Stimulated activated CD4-positive, alpha-beta T cell treated with anti-CD3 and anti-CD28 coated beads, Interleukin-1b, Interleukin-23, amount 100 ng/mL, for 48 hours (primary cell): ENCODE measurements at places on chromosomes 4 and X.

DNA sequence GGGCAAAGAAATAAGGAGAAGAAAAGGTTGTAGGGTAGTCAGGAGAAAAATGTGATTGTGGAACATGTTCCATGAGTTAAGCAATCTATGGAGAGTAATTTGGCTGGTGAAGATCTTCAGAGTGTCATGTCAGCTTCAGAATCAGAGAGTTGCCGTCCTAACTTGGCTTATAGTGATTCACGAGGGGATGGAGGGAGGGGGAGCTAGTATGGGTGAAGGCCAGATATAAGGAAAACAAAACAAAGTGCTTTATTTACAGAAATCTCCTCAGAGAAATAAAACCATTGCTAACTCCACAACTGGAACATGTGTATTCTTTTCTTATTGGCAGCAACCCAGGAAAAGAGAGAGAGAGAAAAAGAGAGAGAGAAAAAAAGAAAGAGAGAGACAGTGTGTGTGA lies 256.5 kb upstream of the NRK start:
- DNase-seq, result no peak

- DNase-seq, result no peak
Measured at GRCh38 chr4:67234296-67234695, 311.0 kb downstream of the CENPC start.

DNA sequence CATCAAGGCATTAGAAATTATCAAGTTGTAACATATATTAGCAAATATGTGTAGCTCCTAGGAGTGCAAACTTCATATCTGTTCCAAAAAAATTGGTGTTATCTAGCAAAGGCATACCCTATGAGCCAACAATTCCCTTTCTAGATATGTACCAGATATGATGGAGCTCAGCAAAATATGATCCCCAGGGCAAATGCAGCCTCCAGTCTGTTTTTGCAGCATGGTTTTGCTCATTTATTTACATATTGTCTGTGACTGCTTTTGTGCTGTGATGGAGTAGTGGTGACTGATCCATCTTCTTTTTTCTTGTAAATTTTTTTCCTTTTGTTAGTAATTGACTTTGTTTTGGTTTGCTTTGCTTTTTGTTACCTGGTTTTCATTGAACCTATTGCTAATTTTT lies 41.0 kb downstream of the CEP135 start:
- DNase-seq, result no peak

GRCh38 chr4:109914322-109914721 lies 1.6 kb downstream of the EGF start:
- no peak for DNase-seq

DNA sequence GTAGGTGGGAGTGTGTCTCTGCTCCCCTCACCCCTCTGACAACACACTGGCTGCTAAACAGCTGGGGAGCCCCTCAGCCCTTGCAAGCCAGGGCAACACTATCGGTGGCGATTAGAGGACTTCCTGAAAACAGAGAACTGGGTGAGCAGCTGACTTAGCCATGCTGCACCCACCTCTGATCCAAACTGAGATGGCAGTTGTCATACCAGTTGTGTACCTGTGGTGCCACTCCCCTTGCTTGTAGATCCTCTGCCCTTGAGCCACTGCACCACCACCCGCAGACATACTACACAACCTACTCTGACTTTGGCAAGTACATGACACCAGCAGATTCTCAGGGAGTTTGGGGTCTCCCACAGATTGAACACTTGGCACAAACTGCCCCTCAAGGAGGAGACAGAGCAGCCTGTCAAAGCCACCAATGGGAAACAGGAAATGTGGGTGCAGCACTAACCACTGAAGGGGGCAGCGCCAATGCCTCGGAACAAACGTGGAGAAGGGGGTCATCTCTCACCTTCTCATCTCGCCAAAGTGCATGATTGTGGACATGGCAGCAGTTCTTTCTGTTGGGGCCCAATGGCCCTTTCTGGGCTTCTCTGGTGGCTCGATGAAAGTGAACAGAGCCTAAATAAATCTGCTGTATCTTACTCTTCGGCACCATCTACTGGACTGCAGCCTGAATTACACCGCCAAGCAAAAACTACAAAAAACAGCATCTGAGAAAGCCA lies 119.8 kb downstream of the NEK1 start:
- no peak for DNase-seq

DNA sequence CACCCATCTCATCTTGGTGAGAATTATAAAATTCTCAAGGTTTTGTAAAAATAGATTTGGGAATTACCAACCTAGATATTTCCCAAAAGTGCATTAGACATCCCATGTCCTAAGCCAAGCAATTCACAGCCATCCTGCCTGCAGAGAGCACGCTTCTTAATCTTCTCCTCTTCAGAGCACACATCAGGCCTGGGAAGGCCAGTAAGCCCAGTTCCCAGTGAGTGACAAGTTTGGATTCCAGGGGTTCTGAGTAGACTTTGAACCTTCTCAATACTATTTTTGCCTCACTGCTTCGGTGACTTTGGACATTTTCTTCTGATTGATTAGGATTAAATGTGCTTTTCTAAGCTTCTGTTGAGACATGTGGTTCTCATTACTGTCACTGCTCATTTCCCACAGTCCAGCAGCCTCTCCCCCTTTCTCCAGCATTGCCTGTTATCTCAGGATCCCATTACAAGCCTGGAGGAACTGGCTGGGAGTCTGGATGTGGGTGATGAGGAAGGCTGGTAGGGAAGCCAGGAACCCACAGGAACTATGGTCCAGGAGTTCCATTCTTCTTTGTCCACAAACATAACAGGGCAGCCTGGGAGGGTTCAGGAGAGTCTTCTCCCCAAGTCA lies 56.4 kb upstream of the TMEM150C start:
- no peak for DNase-seq

GRCh38 chr4:103424853-103425252 lies 226.7 kb upstream of the CENPE start:
- DNase-seq, result no peak

- no peak for DNase-seq
Measured at GRCh38 chr4:7876201-7876875, 63.3 kb downstream of the AFAP1 start.
